ENCODE measurements at places on chromosomes 2 and 18.

- DNase-seq: no peak
Observed at GRCh38 chr2:20977520-20978180, 66.2 kb downstream of the APOB start.

DNA sequence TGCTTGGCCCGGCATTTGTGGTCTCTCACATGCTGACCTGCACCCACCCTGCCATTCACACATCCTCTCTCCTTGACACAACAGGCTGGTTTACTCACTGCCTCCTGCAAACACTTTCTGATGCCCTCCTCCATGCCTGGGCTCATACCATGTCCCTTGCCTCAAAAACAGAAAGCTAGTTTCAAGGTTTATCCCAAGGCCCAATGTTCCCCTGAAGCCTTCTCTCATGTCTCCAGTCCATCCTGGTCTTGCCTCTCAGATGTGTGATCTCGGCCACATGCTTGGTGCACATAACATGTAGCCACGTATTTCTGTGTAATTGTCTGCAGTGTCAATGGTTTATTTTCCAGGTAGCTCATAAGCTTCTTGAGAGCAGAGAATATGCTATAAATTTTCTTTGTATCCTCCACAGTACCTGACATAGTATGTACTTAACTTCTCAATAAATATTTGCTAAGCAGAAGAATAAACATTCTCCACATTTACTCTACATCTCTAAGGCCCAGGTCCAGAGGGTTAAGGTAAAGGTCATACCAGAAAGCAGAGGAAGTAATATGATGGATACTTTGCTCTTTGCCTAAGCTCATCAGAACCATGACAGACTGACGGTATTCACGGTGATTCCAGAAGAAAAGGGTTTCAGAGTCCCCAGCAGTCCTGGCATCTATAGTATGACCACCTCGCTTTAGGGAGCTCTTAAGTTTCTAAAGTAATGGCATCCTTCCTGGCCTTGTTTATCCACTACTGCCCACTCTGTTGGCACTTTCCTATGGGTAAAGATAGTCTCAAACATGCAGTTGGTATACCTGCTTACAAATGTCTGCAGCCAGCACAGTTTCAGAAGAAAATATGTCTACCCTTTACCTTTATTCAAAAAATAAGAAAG lies 163.4 kb upstream of the ZFP36L2 start:
- DNase-seq: no peak

DNA sequence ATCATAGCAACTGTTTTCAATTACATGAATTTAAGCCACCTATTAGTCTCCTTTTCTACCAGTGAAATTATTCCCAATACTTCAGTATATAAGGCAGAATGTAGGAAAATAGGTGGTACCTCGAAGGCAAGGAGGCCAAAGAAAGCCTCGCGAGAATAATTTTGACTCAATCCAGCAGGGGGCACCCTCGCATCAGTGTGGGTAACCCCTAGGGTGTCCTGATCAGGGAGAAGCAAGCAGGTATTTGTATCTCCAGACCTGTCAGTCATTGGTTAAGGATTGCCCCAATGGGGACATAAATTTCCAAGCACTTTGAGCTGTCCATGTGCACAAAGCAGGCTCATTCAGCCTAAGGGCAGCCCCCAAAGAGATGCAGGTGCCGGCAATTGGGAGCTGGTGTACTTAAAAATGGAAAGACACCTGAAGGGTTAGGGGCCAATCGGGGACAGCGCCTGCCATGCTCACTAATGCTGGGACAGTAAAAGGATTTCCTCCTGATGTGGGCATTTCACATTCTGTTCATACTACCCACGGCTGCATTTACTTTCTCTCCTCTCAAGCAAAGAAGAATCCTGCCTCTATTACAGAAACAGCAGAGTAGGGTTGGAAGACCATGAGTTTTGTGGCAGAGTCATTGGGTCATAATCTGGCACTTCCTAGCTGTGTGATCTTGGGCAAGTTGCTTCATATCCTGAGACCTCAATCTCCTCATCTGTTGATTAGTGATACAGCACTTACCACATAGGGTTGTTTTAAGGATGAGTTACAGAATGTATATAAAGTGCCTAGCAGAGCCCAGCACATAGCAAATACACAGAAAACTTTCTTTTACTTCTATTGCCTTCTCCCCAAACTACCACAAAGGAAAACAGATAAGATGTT lies 136.1 kb downstream of the ICOS start:
- peak; percentile 23 for DNase-seq

- no peak for DNase-seq
Observed at GRCh38 chr18:10235661-10235952, 218.8 kb upstream of the APCDD1 start.

DNA sequence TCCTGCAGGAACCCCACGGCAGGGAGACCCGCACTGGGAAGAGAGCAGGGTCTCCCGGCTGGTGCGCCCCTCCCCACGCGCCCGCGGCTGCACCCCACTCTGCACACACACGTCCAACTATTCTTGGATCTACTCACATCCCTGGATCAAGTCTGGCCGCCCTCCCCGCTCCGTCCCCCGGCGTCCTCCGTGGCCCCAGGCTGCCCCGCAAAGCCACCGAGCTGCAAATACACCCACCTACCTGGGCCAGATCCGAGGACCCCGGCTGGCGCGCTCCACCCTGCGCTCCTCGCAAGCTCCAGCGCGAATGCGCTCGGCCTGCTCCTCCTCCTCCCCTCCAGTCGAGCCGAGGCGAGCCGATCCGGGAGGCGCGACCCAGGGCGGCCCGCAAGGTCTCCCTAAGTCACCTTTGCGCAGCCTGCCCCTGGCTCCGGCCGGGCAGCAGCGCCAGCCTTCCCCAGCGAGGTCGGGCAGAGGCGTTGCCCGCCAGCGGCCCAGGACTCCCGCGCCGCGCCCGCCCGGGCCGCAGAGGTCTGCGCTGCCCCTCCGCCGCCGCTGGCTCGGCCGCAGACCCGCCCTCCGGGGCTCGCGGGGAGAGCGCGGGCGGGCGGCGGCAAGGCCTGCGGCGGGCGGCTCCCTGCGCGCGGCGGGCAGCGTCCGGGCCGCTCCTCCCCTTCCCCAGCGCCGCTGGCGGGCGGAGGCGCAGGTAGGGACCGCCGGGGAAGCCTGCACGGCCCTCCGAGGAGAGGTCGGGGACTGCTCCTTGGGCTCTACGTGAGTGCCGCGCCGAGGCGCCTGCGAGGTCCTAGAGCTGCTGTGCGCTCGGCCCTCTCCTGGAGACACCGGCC lies 126.0 kb downstream of the OSBPL1A start:
- DNase-seq: peak; percentile 94

GRCh38 chr2:205762881-205763280 lies 80.6 kb downstream of the NRP2 start:
- DNase-seq: no peak

- no peak for DNase-seq
Observed at GRCh38 chr2:55604027-55604565, 13.3 kb downstream of the PPP4R3B start.

GRCh38 chr2:159164457-159164911 lies 122.0 kb downstream of the WDSUB1 start:
- DNase-seq: no peak

DNA sequence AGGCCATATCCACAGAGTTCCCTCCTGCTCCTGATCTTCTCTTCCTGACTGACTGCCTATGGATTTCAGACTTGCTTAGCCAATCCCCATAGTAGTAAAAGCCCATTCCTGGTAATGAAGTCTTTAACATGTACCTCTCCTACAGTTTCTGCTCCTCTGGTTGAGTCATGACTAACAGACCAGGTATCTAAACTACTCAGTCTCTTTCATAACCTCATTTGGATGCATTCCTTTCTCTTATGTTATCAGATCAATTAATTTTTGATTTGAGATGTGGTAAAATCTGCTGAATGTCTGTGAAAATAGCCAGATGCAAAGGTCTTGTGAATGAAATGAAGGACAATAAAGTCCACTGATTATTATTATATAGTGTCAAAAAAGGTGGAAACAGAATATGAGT lies 198.0 kb downstream of the NBAS start:
- no peak for DNase-seq

DNA sequence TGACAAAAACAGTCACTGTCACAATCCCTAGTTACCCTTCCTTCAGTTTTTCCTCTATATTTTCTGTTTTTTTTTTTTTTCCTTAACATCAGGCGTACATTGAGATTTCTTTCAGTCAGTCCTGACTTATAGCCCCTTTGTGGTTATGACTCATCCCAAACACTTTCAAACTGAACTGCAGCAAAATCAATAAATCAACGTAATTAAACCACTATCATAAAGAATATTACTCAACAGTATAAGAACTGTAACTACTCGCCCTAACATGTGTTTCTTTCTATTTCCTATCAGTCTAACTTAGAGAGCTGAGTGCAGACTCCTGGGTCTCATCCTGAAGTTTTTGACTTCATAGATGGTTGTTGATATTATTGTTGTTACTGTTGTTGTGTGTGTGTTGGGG lies 523.5 kb downstream of the LRRTM4 start:
- DNase-seq: no peak

DNA sequence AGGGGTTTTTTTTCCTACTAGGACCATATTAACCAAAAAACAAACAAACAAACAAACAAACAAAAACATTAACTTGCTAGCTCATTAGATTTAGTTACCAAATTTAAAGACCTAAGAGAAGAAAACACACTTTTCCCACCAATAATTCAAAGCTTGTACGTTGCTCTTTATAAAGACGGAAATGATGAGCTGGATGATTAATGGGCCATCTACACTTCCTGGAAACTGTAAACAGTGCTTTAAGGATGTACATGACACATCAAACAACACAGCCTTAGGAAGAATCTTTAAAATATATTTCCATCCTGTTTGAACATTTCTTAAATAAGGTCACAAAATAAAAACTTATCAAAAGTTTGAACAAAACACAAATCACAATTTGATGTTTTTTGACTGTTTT lies 982 bp downstream of the BMP10 start:
- no peak for DNase-seq

DNA sequence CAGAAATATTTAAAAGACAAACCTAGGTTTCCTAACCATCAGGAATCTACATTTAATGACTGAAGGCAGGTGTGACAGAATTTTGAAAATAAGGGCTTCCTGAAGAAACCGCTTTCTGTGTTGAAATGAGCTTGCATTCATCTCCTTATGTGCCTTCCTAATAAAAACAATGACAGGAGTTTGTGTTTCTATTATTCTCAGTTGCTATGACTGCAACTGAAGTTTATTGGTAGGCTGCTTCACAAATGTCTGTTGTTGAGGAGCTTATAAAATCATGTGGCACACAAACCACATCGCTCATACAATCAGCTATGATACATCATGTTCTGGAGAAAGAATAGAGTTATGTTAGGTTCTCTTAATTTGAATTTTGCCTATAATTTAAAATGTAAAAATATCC lies 362.7 kb upstream of the SLC8A1 start:
- no peak for DNase-seq

- DNase-seq: no peak
Observed at GRCh38 chr2:239241431-239241960, 159.3 kb downstream of the HDAC4 start.

DNA sequence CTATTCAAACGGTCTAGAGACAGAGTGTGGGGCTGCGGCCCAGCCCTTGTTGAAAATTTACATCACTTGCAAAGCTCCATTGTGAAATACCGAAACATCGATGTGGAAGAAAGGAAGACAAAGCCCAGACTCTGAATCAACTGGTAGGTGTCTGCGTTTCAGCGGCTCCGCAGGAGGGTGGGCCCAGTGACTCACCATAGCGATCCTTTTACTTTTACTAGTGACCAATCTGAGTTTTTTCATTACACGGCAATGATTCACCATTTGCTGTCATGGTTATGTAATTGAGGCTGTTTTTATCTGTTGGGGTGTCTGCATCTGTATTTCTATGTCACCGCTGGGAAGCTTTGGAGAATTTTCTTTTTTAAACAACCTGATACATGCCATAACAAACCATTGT lies 66.6 kb upstream of the ODC1 start:
- no peak for DNase-seq

DNA sequence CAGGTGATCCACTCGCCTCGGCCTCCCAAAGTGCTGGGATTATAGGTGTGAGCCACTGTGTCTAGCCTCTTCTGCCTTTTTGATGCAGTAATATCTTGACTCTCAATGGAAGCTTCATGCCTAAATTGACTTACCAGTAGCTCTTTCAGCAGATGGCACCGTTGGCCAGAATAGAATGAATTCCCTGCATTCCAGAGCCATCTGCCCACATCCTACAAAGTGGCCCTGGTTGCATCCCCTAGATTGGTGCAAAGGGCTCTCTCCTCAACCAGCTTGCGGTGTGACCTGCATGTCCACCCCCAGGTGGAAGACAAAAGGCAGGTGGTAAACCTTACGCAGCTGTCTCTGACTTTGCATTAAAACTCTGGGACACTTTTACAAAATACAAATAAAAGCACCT lies 4.4 kb upstream of the PARD6G start:
- DNase-seq: no peak

- no peak for DNase-seq
Observed at GRCh38 chr18:51622702-51623101, 425.2 kb upstream of the MEX3C start.

DNA sequence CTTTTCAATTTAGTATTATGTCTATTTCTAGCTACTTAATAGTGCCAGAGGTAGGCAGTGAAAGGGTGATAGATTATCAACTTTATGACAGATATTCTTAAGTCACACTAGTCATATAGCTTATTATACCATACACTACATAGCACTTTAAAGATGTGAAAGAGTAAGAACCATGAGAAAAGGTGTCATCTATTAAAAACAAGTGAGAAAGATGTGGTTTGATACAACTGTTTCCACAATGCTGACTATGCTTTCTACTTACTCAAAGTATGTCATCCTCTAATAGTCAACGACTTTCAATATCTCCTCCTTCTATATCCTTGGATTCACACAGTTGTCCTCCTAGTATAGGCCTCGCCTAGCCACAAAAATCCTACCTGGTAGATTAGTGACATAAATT lies 132.9 kb upstream of the WDSUB1 start:
- no peak for DNase-seq

DNA sequence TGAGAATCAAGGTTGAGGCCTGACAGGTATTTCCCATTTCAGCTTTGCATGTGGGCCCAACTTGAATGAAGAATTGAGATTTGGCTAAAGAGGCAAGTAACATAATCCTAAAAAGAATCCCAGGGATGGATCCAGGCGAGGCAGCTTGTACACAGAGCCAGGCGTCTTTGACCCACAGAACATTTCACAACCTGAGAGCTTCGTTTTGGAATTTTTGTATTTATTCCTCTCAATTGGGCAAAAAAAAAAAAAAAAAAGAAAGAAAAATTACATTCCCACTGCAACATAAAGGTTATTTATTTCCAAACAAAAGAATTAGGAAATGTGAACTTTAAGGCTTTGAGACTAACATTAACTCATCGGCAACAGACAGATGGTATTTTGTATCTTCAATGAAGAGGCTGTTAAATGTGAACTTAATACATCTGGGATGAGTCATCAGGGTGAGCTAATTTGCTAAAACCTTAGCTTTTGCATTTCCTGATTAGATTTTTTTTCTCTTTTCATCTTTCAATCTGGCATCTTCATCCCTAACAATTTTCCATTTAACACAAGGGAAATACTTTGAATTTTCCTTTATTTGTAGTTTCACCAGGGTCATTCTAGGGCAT lies 478.5 kb upstream of the TNP1 start:
- DNase-seq: no peak

DNA sequence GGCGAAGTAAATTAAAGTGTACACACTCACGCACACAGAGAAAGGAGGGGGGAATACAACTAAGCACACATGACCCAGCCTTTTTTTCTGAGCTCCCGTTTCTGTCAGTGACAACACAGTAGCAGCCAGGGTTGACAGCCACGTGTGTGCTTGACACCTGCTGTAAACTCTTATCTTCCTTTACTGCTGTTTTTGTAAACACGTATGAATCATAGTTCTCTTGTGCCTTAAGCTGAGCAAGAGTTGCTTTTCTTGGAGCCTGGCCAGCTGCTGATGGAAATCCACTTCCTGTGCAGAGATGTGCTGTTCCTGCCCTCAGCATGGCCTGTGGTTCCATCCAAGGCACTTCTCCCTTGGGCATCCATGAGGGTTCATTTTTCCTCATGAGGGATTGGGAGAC lies 561.9 kb downstream of the GALR1 start:
- DNase-seq: no peak

Measured in upper lobe of left lung (tissue), 6 donors.